ENCODE measurements at places on chromosomes 11 and 22.

DNA sequence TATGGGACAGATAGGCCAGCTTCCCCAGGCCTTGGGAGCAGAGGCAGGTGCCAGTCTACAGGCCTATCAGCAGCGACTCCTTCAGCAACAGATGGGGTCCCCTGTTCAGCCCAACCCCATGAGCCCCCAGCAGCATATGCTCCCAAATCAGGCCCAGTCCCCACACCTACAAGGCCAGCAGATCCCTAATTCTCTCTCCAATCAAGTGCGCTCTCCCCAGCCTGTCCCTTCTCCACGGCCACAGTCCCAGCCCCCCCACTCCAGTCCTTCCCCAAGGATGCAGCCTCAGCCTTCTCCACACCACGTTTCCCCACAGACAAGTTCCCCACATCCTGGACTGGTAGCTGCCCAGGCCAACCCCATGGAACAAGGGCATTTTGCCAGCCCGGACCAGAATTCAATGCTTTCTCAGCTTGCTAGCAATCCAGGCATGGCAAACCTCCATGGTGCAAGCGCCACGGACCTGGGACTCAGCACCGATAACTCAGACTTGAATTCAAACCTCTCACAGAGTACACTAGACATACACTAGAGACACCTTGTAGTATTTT, 26.6 kb upstream of the L3MBTL2 start:
- no peak for DNase-seq

- DNase-seq = no peak
Measured at GRCh38 chr11:19307498-19307897, 66.8 kb upstream of the E2F8 start.

- DNase-seq = no peak
Measured at GRCh38 chr11:9385327-9385899, 961 bp downstream of the IPO7 start.

GRCh38 chr22:46133588-46133855, 16.8 kb upstream of the PPARA start:
- DNase-seq = no peak

DNA sequence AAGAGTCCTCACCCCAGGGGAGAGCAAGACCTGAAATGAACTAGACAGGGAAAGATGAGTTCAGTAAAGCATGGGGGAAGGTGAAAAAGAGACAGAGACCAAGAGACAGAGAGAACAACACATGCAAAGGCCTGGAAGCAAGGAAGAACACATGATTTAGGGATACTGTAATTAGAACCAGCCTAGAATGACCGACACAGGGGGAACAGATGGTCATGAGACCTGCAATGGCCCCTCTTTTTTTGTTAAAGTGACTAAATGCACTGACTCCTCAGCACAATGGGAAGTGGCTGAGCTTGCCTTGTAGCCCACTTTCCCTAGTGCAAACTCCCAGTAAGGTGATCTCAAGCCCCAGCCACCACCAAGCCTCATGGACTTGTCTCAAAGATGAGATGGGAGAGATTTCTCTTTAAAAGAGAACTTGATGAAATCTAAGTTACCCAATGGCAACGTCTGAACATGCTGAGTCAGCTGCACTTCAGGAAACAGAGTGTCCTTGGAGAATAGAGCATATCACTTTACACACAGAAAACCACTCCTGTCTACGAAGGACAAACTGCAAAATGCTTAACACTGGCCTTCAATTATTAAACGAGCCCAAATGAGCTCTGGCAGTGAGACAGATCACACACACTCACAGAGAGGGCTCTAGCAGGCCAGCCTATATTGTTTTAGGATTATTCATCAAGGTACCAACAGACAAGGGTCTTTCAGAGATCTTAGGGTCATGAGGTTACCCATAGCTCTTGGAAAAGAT, 91.0 kb downstream of the SERGEF start:
- DNase-seq = no peak

- no peak for DNase-seq
Measured at GRCh38 chr11:116871248-116871647, 33.8 kb upstream of the APOA1 start.

DNA sequence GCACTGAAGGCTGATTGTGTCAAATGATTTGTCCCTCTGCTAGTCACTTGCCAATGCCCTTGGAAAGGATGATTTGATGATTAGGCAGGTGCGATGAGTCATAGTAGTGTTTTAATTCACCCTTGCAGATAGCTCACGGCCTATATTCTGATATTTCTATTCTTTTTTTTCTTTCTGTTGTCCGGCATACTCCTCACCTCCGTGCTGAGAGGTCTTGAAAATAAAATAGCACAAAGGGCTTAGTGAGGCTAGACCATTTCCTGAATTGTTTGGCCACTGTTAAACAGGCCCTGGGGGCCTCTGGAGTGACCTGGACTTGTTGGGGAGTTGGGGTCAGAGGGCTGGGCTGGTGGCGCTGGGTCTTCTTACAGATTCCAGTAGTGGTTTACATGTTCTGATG, 99.8 kb downstream of the ZBTB16 start:
- no peak for DNase-seq

- no peak for DNase-seq
Measured at GRCh38 chr22:50516891-50517290, 8.5 kb downstream of the SCO2 start.

- DNase-seq = no peak
Measured at GRCh38 chr22:42720263-42721044, at the start of gene A4GALT. Gene A4GALT (minus strand): TSS chr22:42720870. CDS start chr22:42693951, 26,919 bp downstream.

DNA sequence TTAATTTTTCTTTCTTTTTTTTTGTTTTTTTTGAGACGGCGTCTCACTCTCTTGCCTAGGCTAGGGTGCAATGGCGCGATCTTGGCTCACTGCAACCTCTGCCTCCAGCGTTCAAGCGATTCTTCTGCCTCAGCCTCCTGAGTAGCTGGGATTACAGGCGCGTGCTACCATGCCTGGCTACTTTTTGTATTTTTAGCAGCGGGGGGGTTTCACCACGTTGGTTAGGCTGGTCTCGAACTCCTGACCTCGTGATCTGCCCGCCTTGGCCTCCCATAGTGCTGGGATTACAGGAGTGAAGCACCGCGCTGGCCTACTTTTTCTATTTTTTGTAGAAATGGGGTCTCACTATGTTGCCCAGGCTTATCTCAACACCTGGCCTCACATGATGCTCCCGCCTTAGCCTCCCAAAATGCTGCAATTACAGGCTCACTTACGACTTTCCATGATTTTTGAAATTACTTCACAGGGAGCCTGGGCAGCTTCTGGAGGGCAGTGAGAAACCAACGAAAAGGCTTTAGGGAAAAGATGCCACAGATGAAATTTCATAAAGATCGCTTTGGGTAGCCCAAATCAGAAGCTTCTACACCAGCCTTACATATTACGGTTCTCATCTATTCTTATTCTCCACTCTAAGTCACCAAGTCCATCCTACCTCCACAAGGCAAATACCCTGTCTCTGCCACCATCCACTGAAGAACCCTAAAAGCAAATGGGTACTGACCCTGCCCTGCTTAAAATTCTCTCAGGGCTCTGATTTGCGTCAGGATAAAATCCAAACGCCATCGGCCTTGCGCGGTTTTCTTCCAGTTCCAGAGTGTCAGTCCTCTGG, 866 bp upstream of the RRM1 start:
- DNase-seq = peak; percentile 4

- DNase-seq = no peak
Measured at GRCh38 chr11:87223816-87224215, 186.1 kb downstream of the TMEM135 start.

DNA sequence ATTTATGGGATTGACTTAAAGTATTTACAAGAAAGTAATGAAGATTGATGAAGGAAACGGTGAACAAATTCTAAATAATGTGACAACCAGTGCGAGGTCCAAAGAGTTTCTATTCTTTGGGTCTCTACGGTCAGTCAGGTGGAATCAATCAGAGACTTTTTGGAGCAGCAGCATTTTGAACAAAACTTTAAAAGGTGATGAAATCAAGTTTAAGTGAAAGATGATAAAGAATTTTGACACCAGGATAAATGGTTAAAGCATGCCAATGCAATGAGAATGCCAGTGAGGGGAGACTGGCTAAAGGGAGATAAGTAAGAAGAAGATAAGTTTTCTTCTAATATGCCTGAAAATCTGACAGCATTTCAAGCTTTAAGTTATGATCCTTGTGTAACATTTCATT, 67.9 kb downstream of the DCUN1D5 start:
- DNase-seq = no peak

- no peak for DNase-seq
Measured at GRCh38 chr22:50526834-50527801, 1.7 kb upstream of the SCO2 start.

- DNase-seq = no peak
Measured at GRCh38 chr11:31767685-31768084, 43.4 kb downstream of the PAX6 start.

DNA sequence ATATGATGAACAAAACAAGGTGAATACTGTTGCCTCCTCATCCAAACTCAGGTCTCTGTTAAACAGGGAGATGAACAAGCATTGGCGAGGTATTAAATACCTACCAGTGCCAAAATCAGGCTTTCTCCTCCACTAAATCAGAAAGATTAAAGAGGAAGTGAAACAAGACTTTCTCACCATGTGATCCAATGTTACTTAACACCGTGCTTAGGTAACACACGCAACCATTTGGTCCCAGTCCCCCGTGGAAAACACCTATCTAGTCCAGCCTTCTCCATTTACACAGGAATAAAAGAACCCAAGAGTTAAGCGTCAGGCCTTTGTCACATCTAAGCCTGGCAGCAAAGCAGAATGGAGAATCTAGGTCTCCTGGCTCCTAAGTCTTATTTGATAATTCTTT, 34.5 kb downstream of the TENM4 start:
- DNase-seq = no peak

All from right renal pelvis (tissue), 4 donors.